WTC11 (cell line): ENCODE measurements at places on chromosomes 5 and 9.
A peak's percentile ranks its signal among the peaks of the same experiment; 100 is the strongest.

GRCh38 chr9:28934111-28934510 is 1360.8 kb upstream of the C9orf72 start:
- DNase-seq = no peak

DNA sequence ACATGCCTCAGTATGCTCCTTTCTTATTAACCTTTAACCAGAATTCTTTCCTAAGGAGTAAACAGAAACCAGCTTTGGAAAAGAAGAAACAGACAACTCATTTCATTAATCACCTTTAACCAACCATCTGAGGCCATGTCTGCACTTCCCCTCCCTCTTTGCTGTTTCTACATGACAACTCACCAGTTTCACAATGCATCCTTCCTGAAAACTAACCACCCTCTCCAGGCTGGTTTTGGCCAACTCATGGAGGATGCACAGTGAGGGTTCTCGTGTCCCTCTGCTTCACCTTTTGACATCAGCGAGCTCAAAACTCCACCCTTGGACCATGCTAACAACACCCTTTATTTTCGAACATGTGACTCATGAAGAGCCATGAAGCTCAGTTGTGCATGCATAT is 244.1 kb downstream of the ELAVL2 start:
- no peak for DNase-seq

DNA sequence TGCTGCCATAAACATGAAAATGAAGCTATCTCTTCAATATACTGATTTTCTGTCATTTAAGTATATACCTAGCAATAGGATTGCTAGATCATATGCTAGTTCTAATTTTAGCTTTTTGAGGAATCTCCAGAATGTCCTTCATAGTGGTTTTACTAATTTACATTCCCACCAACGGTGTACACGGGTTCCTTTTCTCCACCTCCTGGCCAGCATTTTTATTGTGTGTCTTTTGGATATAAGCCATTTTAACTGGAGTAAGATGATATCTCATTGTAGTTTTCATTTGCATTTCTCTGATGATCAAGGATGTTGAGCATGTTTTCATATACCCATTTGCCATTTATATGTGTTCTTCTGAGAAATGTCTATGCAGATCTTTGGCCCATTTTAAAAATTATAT is 446.5 kb downstream of the GABRG2 start:
- no peak for DNase-seq

DNA sequence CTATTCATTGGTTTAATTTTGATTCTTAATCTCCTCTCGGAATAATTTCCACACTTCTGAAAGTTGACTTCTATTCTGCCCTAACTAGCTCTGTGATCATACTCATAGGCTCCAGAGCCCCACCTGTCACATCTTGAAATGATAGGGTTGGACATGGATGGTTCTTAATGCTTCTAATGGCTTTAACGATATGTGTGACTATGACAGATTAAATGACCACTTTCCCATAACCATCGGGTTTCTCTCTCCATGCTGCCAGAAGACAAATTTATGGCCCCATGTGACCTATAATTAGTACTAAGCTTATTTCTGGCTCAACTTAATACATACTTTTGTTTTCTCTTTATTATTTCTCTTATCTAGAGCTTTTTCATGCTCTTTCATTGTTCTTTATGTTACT is 251.1 kb upstream of the TUT7 start:
- DNase-seq = no peak

DNA sequence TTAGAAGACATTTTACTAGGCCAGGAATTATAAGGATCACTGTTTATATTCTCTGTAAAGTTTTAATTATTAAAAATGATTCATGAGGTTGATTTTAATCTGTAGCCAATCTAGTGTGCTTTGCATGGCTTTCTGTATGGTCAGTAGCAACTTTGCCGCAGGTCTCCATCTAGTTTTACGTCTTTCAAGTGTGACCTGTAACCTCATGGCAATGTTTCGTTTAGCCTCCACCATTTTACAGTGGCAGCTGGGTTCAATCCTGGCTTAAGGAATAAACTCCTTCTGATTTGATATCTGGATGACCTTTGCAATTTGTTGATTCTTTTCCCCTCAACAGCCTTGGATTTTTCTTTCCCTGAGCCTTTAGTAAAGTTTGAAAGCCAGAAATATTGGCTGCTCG is 434.5 kb upstream of the CDH9 start:
- DNase-seq = no peak

- no peak for DNase-seq
These were observed 39.5 kb upstream of the RAI14 start for GRCh38 chr5:34616651-34617050.

DNA sequence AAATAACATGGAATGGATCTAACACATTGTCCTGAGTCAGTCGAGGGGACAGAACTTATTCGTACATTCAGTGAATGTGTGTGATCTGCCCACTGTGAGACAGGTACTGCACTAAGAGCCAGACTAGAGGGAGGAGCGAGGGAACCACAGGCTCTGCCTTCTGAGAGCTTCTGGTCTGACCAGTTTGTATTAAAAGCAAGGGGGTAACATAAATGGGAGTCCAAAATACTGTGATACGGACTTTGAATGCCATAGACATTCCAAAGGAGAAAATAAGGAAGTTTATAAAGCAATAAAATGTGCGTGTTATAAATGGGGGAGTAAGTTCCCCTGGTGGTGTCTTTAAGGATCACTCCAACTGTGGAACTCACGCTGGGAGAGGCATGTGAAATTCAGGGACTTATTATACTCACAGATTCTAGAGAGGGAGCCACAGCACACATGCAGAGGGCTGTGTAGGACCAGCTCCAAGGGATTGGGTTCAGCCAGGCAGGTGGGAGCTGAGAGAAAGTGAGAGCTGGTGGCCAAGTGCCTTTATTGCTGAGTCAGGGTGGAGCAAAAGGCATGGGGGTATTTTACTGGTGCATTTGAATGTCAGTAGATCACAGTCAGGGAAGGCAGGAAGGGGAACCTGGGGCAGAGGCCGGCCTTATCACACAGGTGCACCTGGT is 186.5 kb upstream of the WWC1 start:
- DNase-seq = peak; percentile 30

GRCh38 chr5:98282521-98282920 is 490.9 kb upstream of the RGMB start:
- DNase-seq = no peak

DNA sequence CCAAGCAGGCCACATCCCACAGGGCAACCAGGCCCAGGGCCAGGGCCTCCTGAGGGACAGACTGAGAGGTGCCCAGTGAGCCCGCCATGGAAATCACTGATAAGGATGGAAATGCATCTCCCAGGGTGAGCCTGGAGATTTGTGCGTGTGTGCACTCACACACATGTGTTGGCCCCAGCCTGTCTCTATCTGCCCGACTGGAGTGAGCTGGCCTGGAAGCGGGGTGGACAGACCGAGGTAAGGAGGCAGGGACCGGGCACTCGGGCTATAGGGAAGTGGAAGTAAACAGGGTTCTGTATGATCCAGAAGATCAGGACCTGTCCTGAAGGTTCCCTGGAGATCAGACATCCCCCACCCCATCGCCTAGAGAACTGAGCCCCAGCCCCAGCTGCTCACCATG is 17.4 kb downstream of the GFI1B start:
- peak; percentile 7 for DNase-seq

GRCh38 chr9:127580366-127580765 is 31.7 kb upstream of the STXBP1 start:
- DNase-seq = no peak

DNA sequence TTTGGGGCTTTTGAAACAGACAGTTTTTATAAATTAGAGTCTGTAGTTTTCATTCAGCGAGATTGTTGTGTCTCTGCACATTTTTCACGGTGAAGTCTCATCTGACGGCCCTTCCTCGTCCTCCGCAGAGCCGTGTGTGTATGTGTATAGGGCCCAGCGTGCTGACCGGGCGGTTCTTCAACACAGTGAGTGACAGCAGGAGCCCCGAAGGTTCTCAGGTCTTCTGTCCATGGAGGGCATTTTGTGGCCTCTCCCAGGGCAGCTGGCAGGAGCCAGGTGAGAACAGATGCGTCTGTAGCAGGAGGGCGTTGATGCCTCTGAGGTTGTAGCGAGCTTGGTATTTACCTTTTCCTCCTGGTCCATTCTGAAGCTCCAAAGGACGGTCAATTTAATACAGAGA is 116.0 kb upstream of the LPCAT1 start:
- DNase-seq = no peak

GRCh38 chr9:93268551-93269314 is 84.8 kb downstream of the WNK2 start:
- no peak for DNase-seq

DNA sequence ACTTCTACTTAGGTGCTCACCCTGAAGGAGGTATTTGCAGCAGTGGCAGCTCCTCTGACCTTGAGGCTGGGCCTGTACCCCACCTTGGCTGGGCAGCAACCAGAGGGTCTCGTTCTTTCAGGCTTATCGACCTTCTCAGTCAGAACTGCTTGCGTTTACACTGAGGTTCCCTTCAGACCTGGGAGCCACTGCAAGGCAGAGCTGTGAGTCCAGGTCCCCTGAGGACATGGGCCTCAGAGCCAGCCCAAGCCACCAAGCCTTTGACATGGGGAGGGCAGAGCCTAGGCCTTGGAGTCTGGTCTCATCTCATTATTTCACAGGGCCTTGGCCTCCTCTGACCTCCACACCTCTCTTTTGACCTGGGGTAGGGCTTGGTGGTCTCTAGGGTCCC is 13.7 kb downstream of the ACSL6 start:
- DNase-seq = no peak

- DNase-seq = no peak
These were observed 2.3 kb downstream of the FAM170A start for GRCh38 chr5:119631660-119632059.

GRCh38 chr9:89116064-89116804 is 62.4 kb downstream of the SHC3 start:
- DNase-seq = no peak

DNA sequence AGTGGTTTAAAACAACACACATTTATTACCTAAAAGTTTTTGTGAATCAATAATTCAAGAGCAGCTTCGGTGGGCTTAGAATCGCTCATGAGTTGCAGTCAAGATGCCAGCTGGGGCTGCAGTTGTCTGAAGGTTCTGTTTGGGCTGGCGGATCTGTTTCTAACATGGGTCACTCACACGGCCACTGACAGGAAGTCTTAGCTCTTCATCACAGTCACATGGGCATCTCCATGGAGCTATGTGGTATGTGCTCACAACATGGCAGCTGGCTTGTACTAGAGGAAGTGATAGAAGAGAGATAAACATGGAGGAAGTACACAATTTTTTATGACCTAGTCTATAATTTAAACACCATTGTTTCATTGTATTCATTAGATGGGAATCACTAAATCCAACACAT is 11.2 kb downstream of the KLHL9 start:
- DNase-seq = no peak

- no peak for DNase-seq
These were observed 334.1 kb downstream of the ZSWIM6 start for GRCh38 chr5:61666064-61666621.

GRCh38 chr5:176778921-176779465 is 31.4 kb upstream of the UNC5A start:
- no peak for DNase-seq

- no peak for DNase-seq
These were observed 85.3 kb upstream of the SARDH start for GRCh38 chr9:133823189-133824105.

DNA sequence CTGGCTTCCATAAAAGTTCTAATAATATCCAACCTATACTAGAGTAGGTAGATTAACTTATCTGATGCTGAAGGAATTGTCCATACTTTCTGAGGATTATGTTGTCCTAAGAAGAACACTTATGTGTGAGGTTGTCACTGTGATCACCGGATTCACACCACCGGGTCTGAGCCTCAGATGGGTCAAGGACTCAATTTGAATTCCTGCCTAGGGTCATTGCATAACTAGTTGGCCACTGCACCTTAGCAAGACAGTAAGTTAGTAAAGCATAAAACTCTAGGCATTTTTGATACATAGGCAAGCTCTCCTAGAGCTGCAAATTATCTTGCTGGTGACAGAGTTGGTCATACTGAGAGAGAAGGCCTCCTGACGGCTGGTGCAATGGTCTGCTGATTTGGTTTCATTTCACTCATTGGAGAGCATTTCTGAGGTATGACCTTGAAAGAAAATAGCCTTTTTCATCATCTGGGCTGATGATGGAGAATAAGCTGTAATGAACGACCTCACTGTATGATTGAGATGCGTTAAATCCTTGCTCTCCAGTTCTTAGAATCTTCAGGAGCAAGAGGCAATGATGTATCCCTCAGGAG is 72.0 kb upstream of the CKMT2 start:
- no peak for DNase-seq

DNA sequence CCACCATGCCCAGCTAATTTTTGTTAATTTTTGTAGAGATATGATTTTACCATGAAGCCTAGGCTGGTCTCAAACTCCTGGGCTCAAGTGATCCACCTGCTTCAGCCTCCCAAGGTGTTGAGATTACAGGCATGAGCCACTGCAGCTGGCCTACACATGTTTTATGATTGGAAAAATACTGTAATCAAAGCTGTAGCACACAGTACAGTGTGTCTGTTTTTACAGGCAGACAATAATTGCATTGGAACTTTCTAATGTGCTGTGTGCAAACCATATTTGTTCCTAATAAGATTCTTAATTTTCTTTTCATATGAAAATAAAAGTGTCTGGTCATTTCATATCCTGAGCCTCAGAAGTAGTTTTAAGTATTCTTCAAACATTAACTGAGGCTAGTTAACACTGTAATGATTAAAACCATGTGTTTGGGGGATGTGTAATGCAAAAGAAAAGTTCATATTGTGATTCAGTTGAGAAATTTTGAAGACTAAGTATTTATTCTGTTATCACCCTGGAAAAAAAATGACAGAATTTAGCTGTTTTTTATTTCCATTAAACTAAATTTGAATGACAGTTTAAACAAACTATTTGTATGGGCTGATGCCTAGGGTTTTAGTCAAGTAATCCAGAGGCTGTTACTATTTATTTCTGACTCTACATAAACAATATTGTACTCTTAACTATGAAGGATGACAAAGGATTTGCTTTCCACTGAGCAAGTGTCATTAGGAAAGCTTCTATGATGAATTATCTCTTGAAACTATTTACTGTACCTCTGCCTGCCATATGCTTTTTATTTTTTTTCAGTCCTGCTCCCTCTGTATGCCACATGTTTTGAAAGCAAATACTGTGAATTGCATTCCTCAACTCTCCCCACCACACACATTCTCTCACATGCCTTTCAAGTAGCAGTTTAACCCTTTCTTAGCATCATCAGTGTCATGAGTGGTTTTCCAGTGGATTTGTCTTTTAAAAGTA is 111.5 kb downstream of the MTREX start:
- no peak for DNase-seq

DNA sequence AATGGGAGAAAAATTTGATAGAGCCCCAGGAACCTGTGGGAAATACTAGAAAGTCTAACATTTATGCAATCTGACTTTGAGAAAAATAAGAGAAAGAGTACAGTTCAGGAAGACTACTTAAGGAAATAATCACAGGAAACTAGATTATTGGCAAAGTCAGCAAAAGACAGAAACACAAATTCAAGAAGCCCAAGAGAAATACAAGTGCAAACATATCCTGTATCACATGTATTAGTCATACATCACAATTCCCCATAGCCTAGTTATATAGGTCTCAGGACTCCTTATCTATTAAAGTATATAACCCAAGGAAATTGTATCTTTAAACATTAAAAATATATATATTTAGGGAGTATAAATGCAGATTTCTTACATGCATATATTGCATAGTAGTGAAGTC is 100.8 kb downstream of the HOMER1 start:
- no peak for DNase-seq
